ENCODE measurements at places on chromosomes 5 and 9.
A peak's percentile ranks its signal among the peaks of the same experiment; 100 is the strongest.

DNA sequence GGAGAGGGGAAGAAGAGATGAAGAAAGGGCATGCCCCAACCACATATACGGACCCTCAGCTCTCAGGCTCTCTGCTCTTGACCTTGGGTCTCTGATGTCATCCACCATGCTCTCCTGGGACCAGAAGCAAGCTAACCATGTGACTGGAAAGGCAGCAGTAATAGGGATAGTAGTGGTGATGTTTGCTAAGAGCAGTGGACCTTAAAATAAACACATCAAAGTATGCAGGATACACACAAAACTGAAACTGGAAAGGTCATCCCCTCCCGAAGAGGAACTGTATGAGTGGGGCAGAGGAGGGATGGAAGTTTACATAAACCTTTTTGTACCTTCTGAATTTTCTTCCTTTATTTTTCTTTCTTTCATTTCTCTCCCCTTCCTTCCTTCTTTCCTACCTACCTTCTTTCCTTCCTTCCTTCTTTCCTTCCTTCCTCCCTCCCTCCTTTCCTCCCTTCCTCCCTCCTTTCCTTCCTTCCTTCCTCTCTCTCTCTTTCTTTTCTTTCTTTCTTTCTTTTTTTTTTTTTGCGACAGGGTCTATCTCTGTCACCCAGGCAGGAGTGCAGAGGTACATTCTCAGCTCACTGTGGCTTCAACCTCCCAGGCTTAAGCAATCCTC is 8.1 kb upstream of the PTPN3 start:
- DNase-seq = no peak

- no peak for DNase-seq
Observed at GRCh38 chr9:114416290-114416689, 28.5 kb upstream of the AKNA start.

DNA sequence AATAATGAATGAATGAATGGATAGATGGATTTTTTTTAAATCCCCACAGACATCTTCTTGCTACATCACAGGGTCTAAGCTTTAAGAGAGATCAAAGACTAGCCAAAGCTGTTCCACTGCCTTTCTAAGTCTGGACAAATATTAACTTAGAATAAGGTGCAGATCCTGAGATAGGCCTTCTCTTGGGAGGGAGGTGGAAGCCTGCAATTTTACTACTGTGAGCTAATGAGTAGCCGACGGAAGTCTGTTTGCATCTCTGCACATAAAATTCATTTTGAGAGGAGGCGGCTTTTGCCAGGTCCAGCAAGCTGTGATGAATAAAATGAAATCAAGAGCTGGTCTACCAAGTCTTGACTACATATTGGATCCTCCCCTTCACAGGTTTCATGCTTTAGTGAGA is 484.9 kb downstream of the TMEM38B start:
- no peak for DNase-seq

DNA sequence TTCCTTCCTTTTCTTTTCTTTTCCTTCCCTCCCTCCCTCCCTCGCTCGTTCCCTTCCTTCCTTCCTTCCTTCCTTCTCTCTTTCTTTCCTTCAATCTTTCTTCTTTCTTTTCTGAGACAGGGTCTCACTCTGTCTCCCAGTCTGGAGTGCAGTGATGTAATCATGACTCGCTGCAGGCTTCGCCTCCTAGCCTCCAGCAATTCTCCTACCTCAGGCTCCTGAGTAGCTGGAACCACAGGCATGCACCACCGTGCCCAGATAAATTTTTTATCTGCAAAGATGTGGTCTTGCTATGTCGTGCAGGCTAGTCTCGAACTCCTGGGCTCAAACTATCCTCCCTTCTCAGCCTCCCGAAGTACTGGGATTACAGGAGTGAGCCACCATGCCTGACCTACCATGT is 81.4 kb downstream of the SPATA31C2 start:
- DNase-seq = peak; percentile 68

GRCh38 chr5:123549256-123549904 is 37.4 kb downstream of the CSNK1G3 start:
- no peak for DNase-seq

- DNase-seq = no peak
Observed at GRCh38 chr9:30928045-30928444, 1456.4 kb upstream of the ACO1 start.

DNA sequence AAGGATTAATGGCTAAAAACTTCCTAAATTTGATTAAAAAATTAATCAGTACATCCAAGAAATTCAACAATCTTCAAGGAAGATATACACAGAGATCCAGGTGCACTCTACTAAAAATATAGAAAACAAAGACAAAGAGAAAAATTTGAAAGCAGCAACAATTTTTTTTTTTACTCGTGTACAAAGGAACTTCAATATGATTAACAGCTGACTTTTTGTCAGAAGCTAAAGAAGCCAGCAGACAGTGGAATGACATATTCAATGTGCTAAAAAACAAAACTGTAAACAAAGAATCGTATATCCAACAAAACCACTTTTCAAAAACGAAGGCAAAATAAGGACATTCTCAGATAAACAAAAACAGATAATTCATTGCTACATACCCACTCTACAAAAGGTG is 234.6 kb downstream of the FSTL4 start:
- DNase-seq = no peak

DNA sequence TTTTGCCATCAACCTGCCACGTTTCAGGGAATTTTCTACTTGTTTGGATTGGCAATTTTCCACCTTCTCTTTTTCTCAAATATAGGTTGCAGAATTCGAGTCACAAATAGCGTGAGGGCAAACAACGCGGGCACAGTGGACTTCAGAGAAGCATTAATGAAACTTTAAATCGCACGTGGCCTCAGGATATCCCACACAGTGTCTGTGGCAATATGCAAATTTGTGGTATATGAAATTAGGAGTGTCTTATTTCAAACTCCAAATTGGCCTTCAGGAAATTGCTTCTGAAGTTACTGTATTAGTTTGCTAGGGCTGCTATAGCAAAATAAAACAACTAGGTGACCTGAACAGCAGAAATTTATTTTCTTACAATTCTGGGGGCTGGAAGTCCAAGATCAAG is 91.2 kb downstream of the MTRR start:
- no peak for DNase-seq

DNA sequence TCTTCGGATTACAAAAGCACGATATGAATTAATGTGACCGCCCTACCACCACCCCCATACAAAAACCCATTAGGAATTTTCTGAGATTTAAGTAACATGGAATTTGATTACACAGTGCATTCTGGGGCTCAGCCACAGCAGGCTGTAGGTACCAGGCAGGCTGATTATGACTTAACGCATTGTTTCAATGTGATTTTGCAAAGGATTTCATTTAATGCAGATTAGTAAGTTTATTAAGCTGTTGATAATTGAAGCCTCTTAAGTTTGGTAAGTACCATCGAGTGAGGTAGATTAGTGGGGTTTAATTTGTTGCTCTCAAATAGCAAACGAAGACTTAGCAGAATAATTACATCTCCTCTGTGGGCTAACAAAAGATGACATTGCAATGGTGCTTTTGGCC is 240.1 kb downstream of the TRPM3 start:
- no peak for DNase-seq

GRCh38 chr5:139181835-139182452 is 16.2 kb downstream of the SIL1 start:
- peak; percentile 55 for DNase-seq

DNA sequence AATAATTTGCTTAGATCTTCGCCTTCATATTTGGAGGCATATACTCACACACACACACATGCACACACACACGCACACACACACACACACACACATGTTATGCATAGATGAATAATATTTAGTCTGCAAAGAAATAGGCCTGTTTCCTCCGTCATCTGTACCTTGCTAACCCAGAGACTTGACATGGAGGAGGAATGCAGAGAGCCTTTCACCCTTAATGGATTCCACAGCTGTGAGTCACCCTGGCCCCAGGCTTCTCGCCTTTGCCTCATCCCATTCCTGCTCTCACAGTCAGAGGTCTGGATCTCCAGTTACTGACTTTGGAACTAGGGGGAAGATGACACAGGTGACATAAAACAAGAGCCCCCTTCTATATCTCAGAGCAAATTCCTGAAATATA is 29.7 kb downstream of the ZNF462 start:
- peak; percentile 99 for DNase-seq

- DNase-seq = no peak
Observed at GRCh38 chr5:154791535-154791934, 36.4 kb downstream of the LARP1 start.

GRCh38 chr9:129405827-129406213 is 215.1 kb downstream of the C9orf50 start:
- DNase-seq = no peak

GRCh38 chr5:156529892-156530291 is 202.9 kb downstream of the SGCD start:
- DNase-seq = peak; percentile 47

DNA sequence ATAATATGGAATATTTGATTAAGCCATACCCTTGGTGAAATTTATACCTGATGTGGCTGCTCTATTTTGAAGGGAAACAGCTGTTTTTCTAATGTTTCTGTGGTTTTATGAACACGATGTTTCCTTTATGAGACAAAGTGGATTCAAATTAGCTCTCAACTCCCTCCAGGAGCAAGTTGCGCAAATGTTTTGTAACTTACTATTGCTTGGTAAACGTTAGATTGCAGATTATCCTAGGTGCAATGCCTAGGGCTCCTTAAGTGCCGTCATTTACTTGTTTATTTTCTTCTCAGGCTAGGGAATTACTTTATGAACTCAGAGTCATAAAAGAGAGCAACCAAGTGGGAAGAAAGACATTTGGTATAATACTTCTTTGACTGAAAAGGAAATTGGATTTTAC is 763.1 kb downstream of the TAF11L14 start:
- DNase-seq = no peak

- DNase-seq = no peak
Observed at GRCh38 chr5:105882956-105883481, 1787.7 kb downstream of the EFNA5 start.

DNA sequence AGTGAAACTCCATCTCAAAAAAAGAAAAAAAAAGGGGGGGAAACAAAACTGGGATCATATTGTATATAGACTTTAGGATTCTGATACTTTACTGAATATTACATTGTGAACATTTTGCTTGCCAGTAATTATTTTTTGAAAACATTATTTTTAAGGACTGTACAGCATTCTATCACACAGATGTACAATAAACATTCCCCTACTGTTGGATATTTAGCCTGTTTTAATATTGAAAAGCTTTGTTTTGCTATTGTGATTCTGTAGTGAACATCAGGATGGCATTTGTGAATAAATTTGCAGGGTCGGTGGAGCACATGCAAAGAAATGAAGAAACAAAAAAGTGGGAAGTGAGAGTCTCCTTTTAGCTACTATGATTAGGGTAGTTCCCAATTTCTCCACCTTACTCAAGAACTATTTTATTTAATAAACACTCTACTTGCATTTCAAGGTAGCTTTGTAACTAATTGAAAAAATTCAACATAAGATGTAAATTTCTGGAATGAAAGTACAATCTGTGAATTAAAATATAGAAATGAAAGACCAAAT is 18.7 kb downstream of the RASGRF2 start:
- no peak for DNase-seq

DNA sequence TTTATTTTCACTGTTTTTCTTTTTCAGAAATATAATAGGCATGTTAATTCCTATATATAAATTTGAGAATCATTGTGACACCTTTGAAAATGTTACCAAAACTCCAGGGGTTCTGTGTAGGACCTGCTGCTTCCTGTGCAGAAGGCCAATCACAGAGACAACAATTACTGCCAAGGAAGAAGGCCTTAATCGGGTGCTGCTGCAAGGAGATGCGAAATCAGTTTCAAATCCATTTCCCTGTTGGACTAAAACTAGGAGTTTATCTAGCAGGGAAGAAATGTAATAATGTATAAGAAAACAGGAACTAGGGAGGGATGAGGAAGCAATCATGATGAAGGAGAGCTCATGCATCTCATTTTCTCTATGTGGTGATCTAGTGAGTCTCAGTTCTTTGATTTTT is 209.7 kb upstream of the NUDT12 start:
- DNase-seq = no peak

GRCh38 chr5:113147537-113147936 is 170.9 kb downstream of the DCP2 start:
- no peak for DNase-seq

- peak; percentile 51 for DNase-seq
Observed at GRCh38 chr5:14685757-14686156, 21.2 kb downstream of the OTULIN start.

GRCh38 chr5:157574456-157575380 is 857 bp downstream of the ADAM19 start:
- DNase-seq = peak; percentile 58

GRCh38 chr5:75368391-75368790 is 31.4 kb downstream of the HMGCR start:
- DNase-seq = peak; percentile 66

DNA sequence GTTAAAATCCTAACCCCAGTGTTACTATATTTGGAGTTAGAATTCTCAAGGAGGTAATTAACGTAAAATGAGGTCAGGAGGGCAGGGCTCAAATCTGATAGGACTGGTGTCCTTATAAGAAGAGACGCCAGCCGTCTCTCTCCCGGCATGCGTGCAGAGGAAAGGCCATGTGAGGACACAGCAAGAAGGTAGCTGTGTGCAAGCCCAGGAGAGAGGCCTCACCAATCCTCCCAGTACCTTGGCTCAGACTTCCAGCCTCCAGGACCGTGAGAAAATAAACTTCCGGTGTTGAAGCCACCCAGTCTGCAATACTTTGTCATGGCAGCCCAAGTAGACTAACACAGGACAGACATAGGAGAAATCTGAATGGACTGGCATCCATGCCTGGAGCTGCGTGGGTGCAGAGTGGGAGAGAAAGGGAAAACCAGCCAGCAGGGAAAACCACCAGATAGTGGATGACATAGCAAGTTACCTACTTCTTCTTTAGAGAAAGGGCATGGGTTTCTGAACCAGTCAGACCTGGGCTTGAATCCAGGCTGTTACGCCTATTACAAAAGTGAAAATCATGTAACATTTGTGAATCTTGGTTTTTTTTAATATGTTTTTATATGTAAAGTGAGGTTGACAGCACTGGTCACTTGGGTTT is 89.2 kb downstream of the FSTL4 start:
- no peak for DNase-seq

DNA sequence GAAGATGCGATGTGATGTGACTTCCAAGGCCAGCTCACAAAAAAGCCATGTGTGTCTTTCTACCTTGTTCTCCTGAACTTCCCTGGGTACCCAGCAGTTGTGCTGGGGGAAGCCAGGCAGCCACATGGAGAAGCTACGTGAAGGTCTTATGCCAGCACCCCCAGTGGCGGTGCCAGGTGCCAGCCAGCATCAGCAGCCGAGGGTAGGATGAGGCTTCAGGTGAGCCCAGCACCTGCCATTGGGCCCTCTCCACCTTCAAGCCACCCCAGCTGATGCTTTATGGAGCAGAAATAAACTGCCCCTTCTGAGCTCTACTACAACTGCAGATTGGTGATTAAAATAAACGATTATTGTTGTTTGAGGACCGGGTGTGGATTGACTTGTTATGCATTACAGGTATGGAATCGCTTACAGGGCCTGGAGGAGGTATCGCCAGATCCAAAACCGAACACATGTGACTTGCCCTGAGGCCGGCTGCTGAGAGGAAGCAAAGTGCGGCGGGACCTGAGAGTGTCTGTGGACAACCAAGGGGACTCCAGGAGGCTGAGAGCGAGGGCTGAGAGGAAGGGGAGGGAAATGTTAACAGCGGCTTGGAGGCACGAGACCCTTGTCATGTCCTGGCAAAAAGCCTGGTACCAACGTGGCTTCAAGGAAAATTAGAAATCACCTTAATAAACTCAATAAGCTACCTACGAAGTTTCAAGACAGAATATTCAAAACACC is 36.0 kb upstream of the OLFM1 start:
- no peak for DNase-seq

GRCh38 chr5:142322747-142323479 is 1.9 kb downstream of the SPRY4 start:
- peak; percentile 64 for DNase-seq

GRCh38 chr5:112417931-112418658 is 982 bp downstream of the EPB41L4A start:
- DNase-seq = no peak
